ENCODE measurements at places on chromosomes 1 and 21. TPM values are rescaled to one million over a fixed set of nuclear protein-coding genes. Genes with fewer than 3 reads are reported as not detected.
A peak's percentile ranks its signal among the peaks of the same experiment; 100 is the strongest.

- DNase-seq, result peak; percentile 51
- peaks cover 32% of the 10 kb centered on the region for H3K4me1 ChIP-seq
- peaks cover 4% of the 10 kb centered on the region for H3K36me3 ChIP-seq
- H3K27ac ChIP-seq, result no peak overlapping the region
- peaks cover 21% of the 10 kb centered on the region for H3K27me3 ChIP-seq
Measured at GRCh38 chr21:32411350-32412161, 950 bp upstream of the EVA1C start.

- no peaks in the 10 kb centered on the region for H3K27me3 ChIP-seq
- DNase-seq, result no peak
- no peaks in the 10 kb centered on the region for H3K4me1 ChIP-seq
Measured at GRCh38 chr1:85166351-85166750, 34.5 kb downstream of the SYDE2 start.

The FLG2 gene
- total RNA-seq, result not detected

GRCh38 chr1:109595531-109595930 lies 23.9 kb downstream of the GNAT2 start:
- H3K27me3 ChIP-seq, result no peaks in the 10 kb centered on the region
- no peak for DNase-seq
- no peaks in the 10 kb centered on the region for H3K4me1 ChIP-seq
- no peak overlapping the region for H3K4me3 ChIP-seq
- H3K27ac ChIP-seq, result no peak overlapping the region

The TCHHL1 gene
- not detected for total RNA-seq

DNA sequence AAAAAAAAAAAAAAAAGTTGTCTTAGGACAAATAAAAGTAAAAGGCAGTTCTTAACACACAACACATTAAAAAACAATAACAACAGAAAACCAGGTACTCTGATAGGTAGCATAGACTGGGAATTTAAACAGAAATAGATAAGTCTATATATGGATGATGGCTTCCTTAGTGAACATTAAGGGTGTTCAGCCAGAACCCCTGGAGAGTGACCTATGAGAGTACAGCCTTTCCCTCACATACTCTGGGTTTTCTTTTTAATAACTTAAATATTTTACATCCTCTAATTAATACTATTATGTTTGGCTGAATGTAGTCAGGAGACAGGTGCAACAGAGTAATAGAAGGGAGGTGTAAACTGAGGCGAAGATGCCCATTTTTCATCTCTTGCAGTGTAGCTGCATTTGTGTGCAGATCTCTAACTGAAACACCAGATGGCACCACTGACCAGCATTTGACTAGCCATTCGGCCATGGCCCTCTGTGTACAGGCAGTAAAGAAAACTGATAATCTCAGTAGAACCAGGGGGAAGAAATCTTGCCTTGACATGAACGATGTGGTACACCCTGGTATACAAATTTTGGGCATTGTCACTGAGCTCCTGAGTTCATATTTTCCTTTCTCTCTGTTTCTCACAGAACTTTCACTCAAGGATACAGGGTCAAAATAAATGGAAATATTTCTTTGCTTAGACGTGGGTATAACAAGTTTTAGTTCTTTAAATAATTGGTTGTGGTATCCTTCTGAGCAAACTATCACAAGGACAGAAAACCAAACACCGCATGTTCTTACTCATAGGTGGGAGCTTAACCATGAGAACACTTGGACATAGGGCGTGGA lies 7.6 kb downstream of the TTF2 start:
- H3K27ac ChIP-seq, result no peak overlapping the region
- peak; percentile 65 for DNase-seq
- H3K4me1 ChIP-seq, result peaks cover 11% of the 10 kb centered on the region
- no peak overlapping the region for H3K4me3 ChIP-seq

GRCh38 chr1:167923324-167924056 lies 9.6 kb upstream of the ADCY10 start:
- DNase-seq, result no peak
- H3K27me3 ChIP-seq, result no peaks in the 10 kb centered on the region
- no peaks in the 10 kb centered on the region for H3K36me3 ChIP-seq

- H3K27ac ChIP-seq, result peak overlapping the region; percentile 38
- H3K4me3 ChIP-seq, result no peak overlapping the region
- H3K36me3 ChIP-seq, result no peaks in the 10 kb centered on the region
- DNase-seq, result peak; percentile 47
Measured at GRCh38 chr1:189782295-189782694, 695.4 kb downstream of the BRINP3 start.

DNA sequence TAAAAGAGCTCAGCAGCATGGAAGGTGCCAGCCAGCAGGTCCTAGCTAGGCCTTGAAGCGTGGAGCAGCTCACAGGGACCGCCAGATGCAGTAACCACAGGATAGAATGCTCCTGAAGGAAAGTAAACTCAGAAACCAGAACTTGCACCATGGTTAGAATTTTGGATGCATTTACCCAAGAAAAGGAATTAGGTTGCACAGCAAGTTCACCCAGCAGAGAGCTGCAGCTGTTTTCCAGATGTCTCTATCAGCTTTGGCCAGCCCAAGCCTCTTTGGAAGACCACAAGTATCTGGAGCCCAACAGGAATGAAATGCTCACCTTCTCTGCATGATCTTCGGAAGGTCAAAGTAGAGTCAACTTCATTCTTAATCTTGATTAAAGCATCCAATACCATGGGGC lies 21.0 kb upstream of the ATP13A2 start:
- H3K27me3 ChIP-seq, result no peaks in the 10 kb centered on the region
- DNase-seq, result no peak
- no peaks in the 10 kb centered on the region for H3K4me1 ChIP-seq
- no peak overlapping the region for H3K27ac ChIP-seq

All from glutamatergic neuron (in vitro differentiated cells).